ENCODE measurements at places on chromosomes 7 and 10. TPM values are rescaled to one million over a fixed set of nuclear protein-coding genes. Genes with fewer than 3 reads are reported as not detected.

GRCh38 chr10:100791369-100792058 lies 46.1 kb downstream of the PAX2 start:
- DNase-seq = no peak
- peaks cover 15% of the 10 kb centered on the region for H3K4me1 ChIP-seq
- H3K27ac ChIP-seq = no peak overlapping the region
- no peaks in the 10 kb centered on the region for H3K36me3 ChIP-seq
- no peak overlapping the region for H3K4me3 ChIP-seq

DNA sequence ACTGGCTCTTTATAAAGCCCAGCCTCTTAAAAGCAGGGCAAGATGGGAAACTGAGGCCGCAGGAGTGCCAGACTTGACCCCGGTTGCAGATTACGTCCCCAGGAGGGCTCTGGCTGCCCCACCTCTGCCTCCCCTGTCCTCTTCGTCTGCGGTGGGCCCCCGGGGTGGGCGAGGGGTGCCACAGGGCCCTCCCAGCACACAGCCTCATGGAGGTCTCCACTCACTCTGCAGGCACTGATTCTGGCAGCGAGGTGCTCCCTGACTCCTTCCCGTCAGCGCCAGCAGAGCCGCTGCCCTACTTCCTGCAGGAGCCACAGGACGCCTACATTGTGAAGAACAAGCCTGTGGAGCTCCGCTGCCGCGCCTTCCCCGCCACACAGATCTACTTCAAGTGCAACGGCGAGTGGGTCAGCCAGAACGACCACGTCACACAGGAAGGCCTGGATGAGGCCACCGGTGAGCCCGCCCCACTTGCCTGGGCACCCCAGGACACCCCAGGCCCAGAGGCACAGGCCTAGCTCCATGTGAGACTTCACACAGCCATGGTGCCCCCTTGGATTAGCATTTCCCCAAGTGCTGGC lies 39.4 kb upstream of the SLC29A3 start:
- no peaks in the 10 kb centered on the region for H3K36me3 ChIP-seq
- no peak overlapping the region for H3K27ac ChIP-seq
- peaks cover 9% of the 10 kb centered on the region for H3K27me3 ChIP-seq

- H3K27me3 ChIP-seq = no peaks in the 10 kb centered on the region
- H3K36me3 ChIP-seq = no peaks in the 10 kb centered on the region
- no peak overlapping the region for H3K27ac ChIP-seq
- H3K4me3 ChIP-seq = no peak overlapping the region
Measured at GRCh38 chr10:74238516-74238915, 87.5 kb downstream of the ADK start.

GRCh38 chr7:101631224-101631714 lies 2.2 kb upstream of the MYL10 start:
- no peak for DNase-seq
- H3K4me3 ChIP-seq = no peak overlapping the region
- H3K27me3 ChIP-seq = peaks cover 43% of the 10 kb centered on the region
- peaks cover 12% of the 10 kb centered on the region for H3K4me1 ChIP-seq
- H3K27ac ChIP-seq = no peak overlapping the region

- H3K27me3 ChIP-seq = no peaks in the 10 kb centered on the region
- no peak for DNase-seq
- peak overlapping the region; percentile 84 for H3K27ac ChIP-seq
- peaks cover 16% of the 10 kb centered on the region for H3K36me3 ChIP-seq
- peaks cover 54% of the 10 kb centered on the region for H3K4me1 ChIP-seq
- peak overlapping the region; percentile 74 for H3K4me3 ChIP-seq
Measured at GRCh38 chr7:150323682-150324372, 482 bp upstream of the ACTR3C start.

DNA sequence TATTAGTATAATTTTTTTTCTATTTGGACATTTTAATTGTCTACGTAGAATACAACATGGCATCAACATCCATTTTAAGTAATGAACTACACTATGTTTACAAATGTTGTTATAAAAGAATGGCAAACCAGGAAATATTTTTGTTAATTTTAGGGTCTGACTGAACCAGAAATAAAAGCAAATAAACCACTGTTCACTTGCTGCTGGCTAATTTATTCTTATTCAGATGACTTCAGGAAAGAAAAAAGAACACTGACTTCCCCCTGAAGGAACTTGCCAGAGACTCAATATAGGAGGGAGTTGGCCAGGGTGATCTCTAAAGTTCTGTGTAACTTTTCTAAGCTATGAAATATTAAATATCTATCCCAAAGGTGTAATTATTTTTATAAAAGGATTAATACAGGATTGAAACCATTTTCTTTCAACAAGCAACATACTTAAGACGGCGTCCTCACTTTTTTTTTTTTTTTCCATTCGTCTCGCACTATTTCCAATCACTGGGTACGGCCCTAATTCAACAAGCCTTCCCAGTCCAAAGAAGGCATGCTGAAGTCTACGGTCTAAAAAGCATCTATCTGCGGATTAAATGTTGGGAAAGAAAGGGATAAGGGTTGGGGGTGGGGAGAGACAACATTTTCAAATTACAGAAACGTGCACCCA lies 1.2 kb downstream of the USP6NL start:
- peak overlapping the region; percentile 92 for H3K4me3 ChIP-seq
- DNase-seq = no peak
- no peaks in the 10 kb centered on the region for H3K36me3 ChIP-seq
- H3K4me1 ChIP-seq = peaks cover 67% of the 10 kb centered on the region
- H3K27me3 ChIP-seq = no peaks in the 10 kb centered on the region

GRCh38 chr10:112583236-112583939 lies 136.4 kb downstream of the VTI1A start:
- H3K27ac ChIP-seq = no peak overlapping the region
- peaks cover 13% of the 10 kb centered on the region for H3K4me1 ChIP-seq
- H3K36me3 ChIP-seq = 0 out of 3 replicates have a peak, but pooled peaks cover 5% of the 10 kb centered on the region
- no peak for DNase-seq
- H3K27me3 ChIP-seq = no peaks in the 10 kb centered on the region

The PON1 gene
- total RNA-seq = not detected
